ENCODE measurements at places on chromosomes 6 and 20.

DNA sequence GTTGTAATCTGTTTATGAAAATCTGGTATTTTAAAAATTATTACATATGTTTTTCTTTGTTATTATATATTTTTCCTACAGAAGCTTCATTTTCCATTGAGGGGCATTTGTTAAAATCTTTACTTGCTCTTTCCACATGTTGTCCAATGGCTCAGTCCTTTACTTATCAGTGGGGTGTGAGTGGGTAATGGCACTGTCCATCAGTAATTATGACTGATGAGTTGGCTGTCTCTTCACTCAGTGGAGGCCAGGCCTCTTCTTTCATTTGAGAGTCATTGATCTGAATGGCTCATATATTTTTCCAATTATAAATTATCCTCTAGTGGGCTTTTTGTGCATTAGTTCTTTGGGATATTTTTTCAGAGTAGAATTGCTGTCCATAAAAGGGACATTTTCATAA, 45.7 kb downstream of the FARS2 start:
- no peak for DNase-seq

- peak; percentile 94 for DNase-seq
Measured at GRCh38 chr6:13711733-13712598, at the start of gene RANBP9. Gene RANBP9, minus strand, starts transcription at chr6:13711835. Its CDS starts 330 bp downstream, at chr6:13711505.

GRCh38 chr6:149364557-149364956, 35.5 kb upstream of the SUMO4 start:
- no peak for DNase-seq

- no peak for DNase-seq
Measured at GRCh38 chr20:36231331-36231730, 4.9 kb upstream of the AAR2 start.

DNA sequence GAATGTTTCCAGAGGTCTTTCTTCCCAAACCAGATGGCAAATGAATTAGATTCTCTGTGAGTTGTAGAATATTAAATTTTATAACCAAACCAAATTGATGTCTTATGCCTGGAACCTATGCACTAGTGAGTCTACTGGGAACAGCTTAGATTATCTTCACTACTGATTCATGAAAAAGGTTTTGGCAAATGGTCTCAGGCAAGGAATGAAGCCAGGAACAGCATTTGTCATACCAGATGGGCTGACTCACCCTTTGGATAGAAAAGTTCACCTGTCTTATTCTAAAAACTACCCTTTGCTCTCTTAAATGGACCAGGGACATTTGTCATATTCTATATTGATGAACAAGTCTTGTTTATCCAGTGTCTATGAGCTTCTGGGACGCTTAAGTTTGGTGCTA, 135.4 kb upstream of the ECI2 start:
- peak; percentile 51 for DNase-seq

- peak; percentile 17 for DNase-seq
Measured at GRCh38 chr20:13910492-13910891, 79.9 kb downstream of the SEL1L2 start.

All from fibroblast of skin of right biceps (primary cell).